ENCODE measurements at places on chromosomes 7 and 10. TPM values are rescaled to one million over a fixed set of nuclear protein-coding genes. Genes with fewer than 3 reads are reported as not detected.

DNA sequence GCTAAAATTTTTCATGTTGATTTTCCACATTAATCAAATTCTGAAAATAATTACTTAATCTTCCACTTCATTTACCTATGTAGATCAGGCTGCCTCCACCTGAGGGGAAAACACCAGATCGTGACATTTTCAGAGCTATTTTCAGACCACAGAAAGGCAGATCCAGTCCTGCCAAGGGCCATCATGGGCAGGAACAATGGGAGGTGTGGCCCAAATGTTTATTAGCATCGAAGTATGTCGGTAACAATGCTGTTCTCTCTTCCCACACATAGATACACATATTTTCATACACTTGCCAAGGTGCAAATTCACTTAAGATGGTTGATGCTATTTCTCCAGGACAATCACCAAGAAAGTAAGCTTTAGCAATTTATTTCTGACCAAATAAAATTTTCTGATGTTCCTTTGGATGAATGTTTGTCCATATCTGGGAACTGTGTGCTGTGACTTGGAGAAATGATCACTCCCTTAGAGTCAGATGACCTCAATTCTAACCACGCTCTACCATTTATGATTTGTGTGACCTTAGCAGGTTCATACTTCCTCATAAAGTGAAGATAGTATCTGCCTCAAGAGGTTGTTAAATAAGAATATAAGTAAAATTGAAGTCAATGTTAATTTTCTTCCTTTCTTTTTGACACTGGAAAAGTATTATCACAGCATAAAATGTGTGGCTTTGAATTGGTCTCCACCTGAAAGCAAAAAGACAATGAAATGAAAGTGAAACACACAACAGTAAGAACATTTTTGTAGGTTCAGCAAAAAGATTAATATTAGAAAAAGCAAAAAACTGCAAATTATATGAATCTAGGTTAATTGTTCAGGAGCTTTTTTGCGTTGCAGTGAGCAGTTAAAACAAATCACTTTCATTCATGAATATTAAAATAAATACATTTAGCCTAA, 310.4 kb upstream of the PHF14 start:
- DNase-seq, result no peak

DNA sequence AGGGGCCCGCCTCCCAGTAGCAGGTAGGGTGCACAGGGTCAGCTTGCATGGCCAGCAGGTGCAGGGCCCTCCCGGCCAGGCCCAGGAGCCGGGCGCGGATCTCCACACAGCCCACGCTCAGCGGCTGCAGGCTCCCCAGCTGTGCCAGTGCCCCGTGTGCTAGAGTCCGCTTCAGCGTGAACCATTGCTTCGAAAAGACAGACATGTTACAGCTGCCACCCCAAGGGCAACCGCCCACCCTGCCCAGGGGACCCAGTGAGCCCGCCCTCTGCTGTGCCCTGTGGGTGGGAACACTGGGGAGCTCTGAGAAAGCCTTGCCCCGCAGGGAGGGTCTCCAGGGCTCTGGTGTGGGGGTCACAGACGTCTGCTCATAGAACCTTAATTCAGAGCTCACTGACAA, 64.3 kb upstream of the NKX6-2 start:
- peak; percentile 73 for DNase-seq

DNA sequence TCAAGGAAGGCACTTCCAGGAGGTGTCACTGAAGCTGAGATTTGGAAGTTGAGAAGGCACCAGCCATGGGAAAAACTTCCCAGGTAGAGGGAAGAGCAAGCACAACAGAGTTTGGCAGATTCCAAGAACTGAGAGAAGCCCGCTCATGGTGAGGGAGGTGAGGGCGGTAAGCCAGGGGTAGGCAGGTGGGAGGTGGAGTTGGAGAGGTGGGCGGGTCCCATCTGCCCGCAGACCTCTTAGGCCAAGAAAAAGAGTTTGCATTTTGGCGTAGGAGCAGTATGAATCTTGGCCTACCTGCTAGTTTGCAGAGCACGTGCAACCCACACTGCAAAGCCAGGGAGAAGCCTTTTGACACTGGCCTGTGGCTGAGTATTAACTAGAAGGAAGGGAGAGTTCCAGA, 18.8 kb downstream of the FRMPD2 start:
- no peak for DNase-seq

DNA sequence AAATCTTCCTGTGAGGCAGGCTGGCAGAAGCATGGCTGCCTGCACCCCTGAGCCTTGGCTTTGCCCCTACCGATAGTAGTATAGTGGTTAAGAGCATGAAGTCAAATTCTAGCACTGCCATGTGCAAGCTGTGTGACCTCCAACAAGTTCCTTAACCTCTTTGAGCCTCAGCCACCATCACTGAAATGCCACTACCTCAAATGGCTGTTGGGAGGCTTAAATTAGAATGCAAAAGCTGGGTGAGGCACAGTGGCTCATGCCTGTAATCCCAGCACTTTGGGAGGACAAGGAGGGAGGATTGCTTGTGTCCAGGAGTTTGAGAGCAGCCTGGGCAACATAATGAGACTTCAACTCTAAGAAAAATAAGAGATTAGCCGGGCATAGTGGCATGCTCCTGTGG, 8.4 kb downstream of the SFRP5 start:
- DNase-seq, result no peak

- DNase-seq, result no peak
These were observed 99.4 kb downstream of the MTPN start for GRCh38 chr7:135877805-135878204.

GRCh38 chr7:157436763-157437480, 100.1 kb downstream of the DNAJB6 start:
- peak; percentile 14 for DNase-seq

GRCh38 chr7:86939197-86939814, 120.1 kb downstream of the ELAPOR2 start:
- no peak for DNase-seq

DNA sequence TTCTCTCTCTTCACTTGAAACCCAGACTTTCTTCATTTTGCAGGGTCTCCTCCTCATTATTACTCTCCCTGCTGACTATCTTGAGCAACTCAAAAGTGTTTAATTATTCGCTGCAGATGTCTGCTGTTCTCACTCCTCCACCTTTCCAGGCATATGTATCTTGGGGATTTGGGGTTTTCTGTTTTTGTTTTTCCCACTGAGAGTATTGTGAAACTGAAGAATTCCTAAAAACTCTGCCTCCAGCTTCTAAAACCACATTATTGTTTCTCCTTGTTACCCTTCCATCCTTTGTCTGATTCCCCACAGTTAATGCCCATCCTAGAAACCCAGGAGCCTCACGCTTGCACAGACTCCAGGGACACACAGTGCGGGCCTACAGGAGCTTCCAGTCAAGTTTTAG, 51.3 kb downstream of the WNT2 start:
- no peak for DNase-seq

DNA sequence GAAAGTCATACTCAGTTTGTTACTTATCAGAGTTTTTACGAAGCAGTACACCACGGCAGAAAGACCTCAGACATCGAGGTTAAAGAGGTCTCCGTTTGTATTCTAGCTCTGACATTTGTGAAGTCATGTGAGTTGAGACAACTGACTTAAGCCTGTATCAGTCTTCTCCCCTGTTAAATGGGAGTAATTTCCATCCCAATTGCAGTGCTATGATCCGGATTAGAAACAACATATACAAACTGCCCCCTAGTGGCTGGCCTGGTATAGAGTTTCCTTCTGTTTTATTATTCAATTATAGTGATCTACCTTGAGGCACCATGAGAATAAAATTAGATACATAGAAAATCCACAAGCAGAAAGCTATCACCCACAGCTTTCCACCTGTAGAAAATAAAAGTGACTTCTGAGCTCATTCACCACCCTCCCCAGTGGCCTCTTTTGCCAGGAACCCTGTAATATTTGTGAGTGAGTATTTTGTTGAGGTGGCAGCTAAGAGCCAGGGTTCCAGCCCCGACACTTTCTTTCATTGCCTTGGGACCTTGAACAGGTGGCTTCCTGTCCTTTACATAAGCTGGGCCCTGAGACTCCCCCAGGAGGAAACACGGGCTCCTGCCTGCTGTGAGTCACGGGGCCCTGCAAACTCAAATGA, 607.2 kb upstream of the MGMT start:
- DNase-seq, result no peak

GRCh38 chr7:28358423-28358868, 53.9 kb upstream of the CREB5 start:
- DNase-seq, result no peak

The ANXA8L1 gene
- total RNA-seq, result not detected

The ZPBP gene
- not detected for total RNA-seq

The CDHR3 gene
- 3.5 TPM for total RNA-seq

The BUB3 gene
- 48.1 TPM for total RNA-seq
